ENCODE measurements at places on chromosomes 7 and 10.

GRCh38 chr7:15081891-15082290 lies 179.3 kb upstream of the DGKB start:
- no peak for DNase-seq

DNA sequence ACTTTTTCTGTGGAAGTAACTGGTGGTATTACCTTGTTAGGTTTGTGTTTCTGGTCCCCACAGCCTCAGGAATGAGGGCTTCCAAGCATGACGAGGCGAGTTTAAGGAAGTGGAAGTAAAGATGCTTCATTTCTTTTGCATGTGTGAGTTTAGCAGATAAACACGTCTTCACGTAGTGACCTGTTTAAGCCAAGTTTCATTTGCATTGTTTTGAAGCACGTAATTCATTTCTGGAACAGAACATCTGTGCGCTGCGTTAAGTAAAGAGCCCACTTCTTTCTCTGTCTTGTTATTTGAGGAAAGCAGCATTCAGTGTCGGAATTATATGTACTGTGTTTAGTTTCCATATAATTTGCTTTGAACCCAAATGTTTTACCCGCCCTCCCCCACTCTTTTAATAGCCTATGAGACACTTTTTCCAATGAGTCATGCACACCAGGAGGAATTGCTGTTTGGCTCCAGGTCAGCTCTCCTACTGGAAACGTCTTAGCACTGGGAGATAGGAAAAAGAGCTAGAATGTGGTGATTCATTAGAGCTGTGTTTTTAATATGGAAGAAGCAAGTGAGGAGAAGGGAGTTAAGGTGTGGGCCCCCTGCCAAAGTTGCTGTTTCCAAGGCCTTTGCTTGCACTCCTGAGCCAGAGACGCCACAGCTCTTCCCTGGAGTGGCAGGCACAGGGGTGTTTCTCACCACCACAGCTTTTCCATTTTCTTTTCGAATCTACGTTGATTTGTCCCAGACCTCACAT lies 36.7 kb downstream of the BTBD16 start:
- no peak for DNase-seq

GRCh38 chr7:99024066-99024465 lies 119.8 kb downstream of the SMURF1 start:
- DNase-seq = no peak

DNA sequence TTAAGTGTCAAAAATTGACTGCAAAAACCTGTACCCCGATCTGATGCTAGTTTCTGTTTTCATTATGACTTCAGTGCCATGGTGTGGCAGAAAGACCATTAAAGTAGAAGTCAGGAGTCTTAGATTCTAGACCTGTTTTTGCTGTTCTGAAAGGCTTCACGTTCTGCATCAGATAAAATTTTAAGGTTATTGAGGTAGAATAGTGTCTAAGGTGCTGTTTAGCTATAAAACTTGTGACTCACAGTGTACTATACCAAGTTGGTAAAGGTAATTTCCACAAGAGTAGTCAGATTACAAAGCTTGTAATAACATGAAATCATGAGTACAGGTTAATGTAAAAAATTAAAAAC lies 38.6 kb downstream of the ZNRF2 start:
- DNase-seq = no peak

DNA sequence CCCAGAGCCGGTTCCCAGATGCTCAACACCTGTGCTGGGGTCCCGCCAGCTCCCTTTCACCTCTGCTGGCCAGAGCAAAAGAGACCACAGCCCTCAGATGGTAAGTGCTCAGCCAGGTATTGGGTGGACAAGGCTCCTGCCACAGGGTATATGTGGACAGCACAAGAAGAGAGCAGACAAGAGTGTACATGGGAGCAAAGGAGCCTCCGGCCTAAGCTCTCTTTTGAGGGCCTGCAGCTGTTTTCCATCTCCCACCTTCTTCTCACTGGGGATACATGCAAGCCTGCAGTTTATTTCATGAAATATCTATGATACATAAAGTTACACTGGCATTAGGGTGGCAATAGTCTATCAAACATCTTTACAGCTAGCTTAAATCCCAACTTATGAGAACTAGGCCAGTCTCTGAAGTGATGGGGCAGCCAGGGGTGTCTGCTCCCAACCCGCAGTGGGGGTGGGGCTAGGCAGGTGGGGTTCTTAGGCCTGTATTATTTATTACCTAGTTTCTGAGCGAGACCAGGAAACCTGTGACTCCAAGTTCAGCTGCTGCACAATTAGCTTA lies 50.4 kb upstream of the DDC start:
- no peak for DNase-seq

DNA sequence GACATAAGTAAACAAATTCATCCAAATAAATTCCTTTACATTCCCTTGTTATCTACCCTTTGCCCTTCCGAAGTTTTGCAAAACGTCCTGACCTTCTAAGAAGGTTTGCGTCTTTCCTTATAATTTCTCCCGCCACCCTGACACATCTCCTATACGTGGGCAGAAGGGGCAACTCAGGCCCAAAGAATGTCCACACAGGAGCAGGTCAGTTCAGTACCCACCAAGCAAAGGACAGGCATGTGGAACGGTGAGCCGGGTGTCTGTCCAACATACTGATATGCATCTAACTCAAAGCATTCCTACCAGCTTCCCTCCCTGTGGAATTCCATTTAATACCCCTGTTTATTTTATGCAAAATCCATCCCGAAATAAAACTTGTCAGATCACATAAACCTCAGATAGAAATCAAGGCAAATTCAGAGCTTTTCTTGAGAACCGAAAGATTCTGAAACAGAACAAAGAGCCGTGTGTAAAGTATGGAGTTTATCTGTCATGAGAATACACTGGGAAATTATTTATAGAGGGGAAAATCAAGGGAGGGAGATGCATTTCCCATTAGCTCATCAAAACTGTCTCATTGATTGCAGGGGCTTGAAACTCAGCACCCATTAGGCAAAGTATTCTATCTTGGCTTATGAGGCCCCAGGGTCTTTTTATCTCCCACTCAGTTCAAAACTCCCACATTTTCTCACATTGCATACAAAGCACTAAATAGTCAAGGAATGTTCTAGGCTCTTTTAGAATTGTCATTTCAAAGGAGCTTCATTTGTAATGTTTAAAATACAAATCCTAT lies 85.4 kb downstream of the GPR26 start:
- no peak for DNase-seq

- peak; percentile 59 for DNase-seq
Observed at GRCh38 chr10:21526188-21526859, 842 bp upstream of the SKIDA1 start.

GRCh38 chr7:123604739-123605138 lies 3.1 kb downstream of the ASB15 start:
- no peak for DNase-seq

GRCh38 chr7:15308821-15309220 lies 253.0 kb downstream of the AGMO start:
- DNase-seq = no peak

DNA sequence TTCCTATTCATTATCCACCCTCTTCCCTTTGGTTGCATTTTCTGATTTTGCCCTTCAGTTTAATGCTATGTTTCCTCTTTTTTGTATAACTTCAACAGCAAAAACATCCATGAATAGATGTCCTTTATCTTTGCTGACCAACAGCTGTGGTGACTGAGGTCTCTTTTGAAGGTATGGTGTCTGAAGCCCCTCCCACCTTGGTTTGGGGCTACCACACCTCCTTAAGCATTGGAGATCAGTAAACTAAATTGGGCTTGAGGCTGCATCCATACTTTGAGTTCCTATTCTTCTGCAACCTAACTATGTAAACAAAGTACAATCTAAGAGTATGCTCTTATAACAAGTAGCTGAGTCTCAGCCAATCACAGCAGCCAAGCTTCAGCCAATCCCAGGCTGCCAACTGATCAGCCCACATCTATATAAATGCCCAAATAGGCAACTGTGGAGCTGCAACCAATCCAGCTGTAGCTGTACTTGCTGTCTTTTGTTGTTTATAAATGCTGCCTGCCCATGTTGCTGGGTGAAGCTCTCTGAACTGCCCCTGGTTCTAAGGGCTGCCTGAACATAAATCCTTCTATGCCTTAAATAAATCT lies 69.4 kb upstream of the PDLIM1 start:
- DNase-seq = no peak

- DNase-seq = peak; percentile 23
Observed at GRCh38 chr7:30028749-30029635, 780 bp downstream of the PLEKHA8 start.

DNA sequence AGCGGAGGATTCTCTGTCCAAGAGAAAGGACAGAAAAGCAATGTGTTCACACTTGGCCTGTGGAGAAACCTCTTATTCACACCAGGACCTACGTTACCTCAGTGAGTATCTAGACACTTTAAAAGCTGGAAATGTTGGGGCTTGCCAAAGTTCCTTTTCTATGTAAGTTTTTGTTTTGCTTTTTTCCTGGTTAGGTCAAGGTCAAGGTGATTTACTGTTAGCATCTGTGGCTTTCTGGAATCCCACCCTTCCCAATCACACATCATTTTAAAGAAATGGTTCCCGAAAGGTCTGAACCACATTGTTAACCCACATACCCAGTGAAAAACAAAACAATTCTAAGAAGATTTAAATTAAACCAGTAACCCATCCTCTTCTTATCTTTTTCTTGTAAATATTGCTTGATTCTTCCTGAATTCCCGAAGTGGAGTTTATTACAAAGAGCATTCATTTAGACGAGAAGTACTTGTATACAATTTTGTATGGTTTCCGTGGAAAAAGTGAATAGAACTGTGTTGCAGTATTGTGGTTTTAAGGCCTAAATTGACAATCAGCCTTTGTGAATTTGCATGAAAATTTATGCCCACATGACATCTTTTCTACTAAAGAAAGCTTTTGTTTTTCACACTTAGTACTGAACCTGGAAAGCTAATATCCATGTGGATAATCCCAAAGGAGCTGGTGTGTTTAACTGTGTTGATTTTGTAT lies 827.0 kb upstream of the IGFBP3 start:
- no peak for DNase-seq

- no peak for DNase-seq
Observed at GRCh38 chr7:158487631-158488151, 99.9 kb downstream of the PTPRN2 start.

DNA sequence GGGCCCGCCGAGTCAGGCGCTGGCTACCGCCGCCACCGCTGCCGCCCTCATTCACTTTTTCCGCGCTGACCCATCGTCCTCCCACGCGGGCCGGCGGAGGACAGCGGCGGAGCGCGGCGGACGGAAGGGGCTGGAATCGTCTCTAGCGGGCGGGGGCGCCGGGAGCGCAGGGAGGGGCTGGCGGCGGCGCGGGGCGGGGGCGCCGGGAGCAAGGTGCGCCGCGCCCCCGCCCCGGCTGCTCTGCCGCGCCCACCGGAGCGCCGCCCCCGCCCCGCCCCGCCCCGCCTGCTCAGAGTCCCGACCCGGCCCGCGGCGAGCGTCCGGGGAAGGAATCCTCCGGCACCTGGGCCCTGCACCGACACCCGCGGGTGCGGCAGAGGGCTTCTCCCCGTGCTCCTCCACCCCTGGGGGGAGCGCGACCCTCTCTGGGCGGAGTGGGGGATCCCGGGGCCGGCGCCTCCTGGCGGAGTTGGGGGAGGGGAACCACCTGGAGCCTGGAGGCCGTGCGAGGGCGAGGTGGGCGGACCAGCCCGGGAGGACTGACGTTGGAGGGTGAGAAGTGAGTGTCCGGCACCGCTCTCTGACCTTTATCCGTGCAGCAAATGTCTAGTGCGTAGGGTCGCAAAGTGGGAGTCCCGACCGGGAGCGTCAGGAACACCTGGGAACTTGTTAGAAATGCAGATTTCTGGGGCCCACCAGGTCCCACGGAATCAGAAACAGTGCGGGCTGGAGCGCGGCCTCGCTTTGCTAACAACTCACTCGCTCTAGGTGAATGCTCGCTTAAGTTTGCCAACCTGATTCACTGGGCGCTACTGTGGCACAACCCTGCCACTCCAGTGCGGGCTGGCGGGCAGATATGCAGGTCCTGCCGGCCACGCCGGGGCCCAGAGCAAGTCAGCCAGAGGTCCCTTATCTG lies at the start of gene COBL:
Gene COBL, minus strand, starts transcription at position 144 of the 916 bp plus-strand sequence. CDS start 176 bp downstream, outside the sequence.
- no peak for DNase-seq

- no peak for DNase-seq
Observed at GRCh38 chr7:21193895-21194294, 234.0 kb upstream of the SP4 start.

Data from activated gamma-delta T cell treated with Interleukin-2 at 50 U/mL for 16 hours (primary cell).